ENCODE measurements at places on chromosomes 4 and X. TPM values are rescaled to one million over a fixed set of nuclear protein-coding genes. Genes with fewer than 3 reads are reported as not detected.

Gene RIPPLY1
- not detected for polyA plus RNA-seq

Gene AKAP17A
- polyA plus RNA-seq: 13.2 TPM

Gene PPEF1
- 0.04 TPM for polyA plus RNA-seq

Gene SPATA18
- polyA plus RNA-seq: 0.14 TPM

Gene FRAS1
- polyA plus RNA-seq: 0.08 TPM

Gene POLN
- polyA plus RNA-seq: 0.80 TPM

Gene ARAP2
- 0.21 TPM for polyA plus RNA-seq

Gene NHSL2
- 0.30 TPM for polyA plus RNA-seq

Gene NXF2B
- polyA plus RNA-seq: not detected

- H3K4me1 ChIP-seq: no peaks in the 10 kb centered on the region
- H3K27me3 ChIP-seq: no peaks in the 10 kb centered on the region
- H3K27ac ChIP-seq: no peak overlapping the region
- no peak overlapping the region for H3K4me3 ChIP-seq
- DNase-seq: no peak
These were observed 226.6 kb downstream of the KDR start for GRCh38 chr4:54898656-54899340.

DNA sequence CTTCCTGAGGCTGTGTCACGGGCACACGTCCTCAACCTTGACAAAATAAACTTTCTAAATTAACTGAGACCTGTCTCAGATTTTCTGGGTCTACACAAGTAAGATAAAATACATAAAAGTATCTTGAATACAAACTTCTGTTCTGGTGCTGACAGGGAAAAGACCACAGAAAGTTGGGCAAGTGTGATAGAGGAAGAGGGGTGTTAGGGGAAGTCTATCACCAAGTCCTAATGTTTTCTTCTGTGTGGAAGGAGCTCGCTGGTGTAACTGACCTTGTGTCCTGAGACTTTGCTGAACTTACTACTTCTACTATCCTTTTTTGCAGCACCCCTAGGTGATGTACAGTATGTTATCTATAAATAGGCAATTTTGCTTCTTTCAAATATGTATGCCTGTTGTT, 97.0 kb upstream of the STIM2 start:
- no peaks in the 10 kb centered on the region for H3K36me3 ChIP-seq
- DNase-seq: no peak
- peaks cover 6% of the 10 kb centered on the region for H3K4me1 ChIP-seq
- H3K27me3 ChIP-seq: no peaks in the 10 kb centered on the region
- H3K27ac ChIP-seq: no peak overlapping the region
- no peak overlapping the region for H3K4me3 ChIP-seq

DNA sequence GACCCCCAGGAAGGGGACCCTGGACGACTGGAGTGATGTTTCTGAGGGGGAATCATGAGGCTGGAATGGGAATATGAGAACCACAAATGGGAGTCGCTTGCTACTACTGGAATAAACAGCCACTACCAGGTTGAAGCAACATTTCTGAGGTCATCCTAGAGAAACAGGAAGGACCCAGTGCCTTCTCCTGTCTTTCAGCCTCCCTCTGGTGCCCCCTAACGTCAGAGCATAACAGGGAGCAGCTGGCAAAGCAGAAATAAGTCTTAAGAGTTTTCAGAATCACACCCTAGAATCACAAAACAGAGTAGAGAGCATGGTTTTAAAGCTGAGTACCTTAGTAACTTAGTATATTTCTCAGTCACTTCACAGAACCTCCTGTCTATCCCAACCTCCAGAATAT, 347.8 kb upstream of the PITX2 start:
- H3K4me1 ChIP-seq: no peaks in the 10 kb centered on the region
- H3K36me3 ChIP-seq: no peaks in the 10 kb centered on the region
- H3K27ac ChIP-seq: no peak overlapping the region
- no peak overlapping the region for H3K4me3 ChIP-seq
- no peak for DNase-seq

DNA sequence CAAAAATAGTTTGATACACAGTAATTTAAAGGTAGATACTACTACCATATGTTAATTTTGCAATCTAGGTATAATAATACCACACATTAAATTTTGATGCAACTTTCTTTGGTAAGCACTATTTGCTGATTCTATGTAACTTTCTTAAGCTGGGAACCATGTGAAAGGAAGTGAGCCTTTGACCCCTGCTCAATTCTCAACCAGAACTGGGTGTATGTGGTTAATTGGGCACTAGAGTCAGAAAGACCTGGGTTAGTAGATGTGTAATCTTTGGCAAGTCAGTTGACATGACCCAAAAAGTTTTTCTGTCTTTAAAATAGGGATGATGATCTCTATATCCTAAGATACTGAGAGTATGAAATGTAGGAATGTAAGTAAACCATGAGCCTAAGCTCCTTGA, 22.4 kb downstream of the TLR2 start:
- H3K27me3 ChIP-seq: no peaks in the 10 kb centered on the region
- H3K27ac ChIP-seq: no peak overlapping the region
- no peak overlapping the region for H3K4me3 ChIP-seq
- no peaks in the 10 kb centered on the region for H3K4me1 ChIP-seq
- DNase-seq: no peak
- no peaks in the 10 kb centered on the region for H3K36me3 ChIP-seq

DNA sequence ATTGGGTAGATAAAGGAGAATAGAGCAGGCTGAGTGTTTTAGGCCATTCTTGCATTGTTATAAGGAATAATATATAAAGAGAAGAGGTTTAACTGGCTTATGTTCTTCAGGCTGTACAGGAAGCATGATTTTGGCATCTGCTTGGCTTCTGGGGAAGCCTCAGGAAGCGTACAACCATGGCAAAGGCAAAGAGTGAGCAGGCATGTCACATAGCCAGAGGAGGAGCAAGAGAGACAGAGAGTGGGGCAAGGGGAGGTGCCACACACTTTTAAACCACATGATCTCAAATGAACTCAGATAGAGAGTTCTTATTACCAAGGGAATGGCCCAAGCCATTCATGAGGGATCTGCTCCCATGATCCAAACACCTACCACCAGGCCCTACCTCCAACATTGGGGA, 4.4 kb upstream of the METTL14 start:
- H3K27me3 ChIP-seq: no peaks in the 10 kb centered on the region
- no peaks in the 10 kb centered on the region for H3K36me3 ChIP-seq
- no peak overlapping the region for H3K27ac ChIP-seq
- no peak for DNase-seq
- H3K4me3 ChIP-seq: no peak overlapping the region
- H3K4me1 ChIP-seq: no peaks in the 10 kb centered on the region

DNA sequence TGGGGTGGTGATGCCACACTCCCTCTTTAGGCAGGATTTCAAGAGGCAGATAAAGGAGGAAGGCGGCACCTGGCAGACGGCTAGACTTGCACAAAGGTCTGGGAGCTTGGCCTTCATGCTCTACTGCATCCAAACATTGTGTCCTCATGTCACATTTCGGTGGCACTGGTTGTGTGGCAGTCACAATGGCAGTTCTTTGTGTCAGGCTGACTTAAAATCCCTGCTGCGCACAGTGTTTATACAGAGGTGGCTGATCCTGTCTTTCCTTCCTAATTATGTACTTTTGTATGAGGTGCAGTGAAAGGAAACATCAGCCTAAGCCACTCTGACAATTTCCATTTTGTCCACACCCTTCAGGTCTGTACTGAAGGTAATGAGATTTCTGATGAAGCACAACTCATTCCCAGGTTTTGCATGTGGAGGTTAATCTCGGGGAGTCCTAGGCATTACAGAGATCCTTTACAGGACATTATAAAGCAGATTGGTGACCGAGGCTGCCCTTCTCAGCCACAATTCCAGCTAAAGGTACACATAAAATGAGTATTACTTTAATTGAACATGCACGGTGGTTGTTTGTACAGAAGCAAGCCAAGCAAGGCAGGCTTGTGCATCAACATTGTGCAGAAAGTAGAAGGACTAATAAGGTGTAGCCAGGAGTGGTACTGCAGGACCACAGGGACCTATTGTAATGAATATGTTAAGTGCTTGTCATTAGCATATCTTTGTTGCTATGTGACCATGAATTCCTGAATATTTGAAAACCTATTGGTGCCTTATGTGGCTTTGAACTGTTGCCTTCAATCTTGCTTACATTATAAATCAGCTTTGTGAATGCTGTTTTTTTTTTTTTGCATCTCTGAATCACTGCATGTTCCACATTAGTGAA, 147.6 kb downstream of the STK32B start:
- no peak overlapping the region for H3K4me3 ChIP-seq
- H3K4me1 ChIP-seq: no peaks in the 10 kb centered on the region
- no peak overlapping the region for H3K27ac ChIP-seq
- no peak for DNase-seq
- H3K27me3 ChIP-seq: no peaks in the 10 kb centered on the region

GRCh38 chr4:89952458-89952857, 57.8 kb downstream of the MMRN1 start:
- no peaks in the 10 kb centered on the region for H3K4me1 ChIP-seq
- H3K27me3 ChIP-seq: no peaks in the 10 kb centered on the region
- H3K27ac ChIP-seq: no peak overlapping the region

DNA sequence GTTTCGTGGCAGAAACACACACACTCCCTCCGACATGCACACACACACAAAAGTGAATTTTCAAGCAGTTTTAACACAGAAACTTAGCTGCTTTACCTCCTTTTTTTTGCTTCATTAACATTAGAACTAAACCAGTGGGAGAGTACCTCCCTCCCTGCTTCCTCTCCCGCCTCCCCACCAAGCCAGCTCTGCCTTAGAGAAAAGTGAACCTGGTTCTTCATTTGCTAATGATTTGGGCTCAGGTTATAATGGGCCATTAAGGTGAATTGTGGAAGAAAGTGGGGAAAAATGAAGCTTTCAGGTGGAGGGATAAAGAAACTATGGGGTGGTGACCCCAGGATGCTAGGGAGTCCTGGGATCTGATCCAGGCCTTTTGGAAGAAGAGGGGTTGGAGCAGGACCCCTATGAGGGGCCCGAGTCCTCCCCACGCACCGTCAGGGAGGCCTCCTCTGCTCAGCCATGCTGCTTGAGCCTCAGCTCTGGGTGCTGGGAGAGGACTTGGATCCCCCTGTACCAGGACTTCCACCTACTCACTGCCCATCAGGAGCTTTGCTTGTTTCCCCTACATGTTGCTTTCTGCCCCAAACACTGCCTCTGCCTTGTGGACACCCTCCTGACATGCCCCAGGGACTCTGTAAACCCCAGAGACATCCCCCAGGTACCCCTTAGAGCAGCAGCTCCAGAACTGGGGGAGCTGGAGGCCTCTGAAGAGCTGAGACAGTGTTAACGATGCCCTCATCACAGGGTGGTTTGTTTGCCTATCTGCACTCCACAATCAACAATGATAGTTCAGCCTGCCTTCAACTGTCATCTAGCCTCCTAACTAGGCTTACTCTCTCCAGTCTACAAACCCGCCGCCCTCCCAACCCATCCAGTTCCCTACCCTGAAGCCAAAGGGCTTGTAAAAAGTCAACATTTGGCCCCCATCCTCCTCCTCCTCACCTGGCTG, 6.5 kb upstream of the JADE1 start:
- H3K4me1 ChIP-seq: no peaks in the 10 kb centered on the region
- H3K4me3 ChIP-seq: no peak overlapping the region
- DNase-seq: no peak
- H3K36me3 ChIP-seq: no peaks in the 10 kb centered on the region
- H3K27me3 ChIP-seq: no peaks in the 10 kb centered on the region

DNA sequence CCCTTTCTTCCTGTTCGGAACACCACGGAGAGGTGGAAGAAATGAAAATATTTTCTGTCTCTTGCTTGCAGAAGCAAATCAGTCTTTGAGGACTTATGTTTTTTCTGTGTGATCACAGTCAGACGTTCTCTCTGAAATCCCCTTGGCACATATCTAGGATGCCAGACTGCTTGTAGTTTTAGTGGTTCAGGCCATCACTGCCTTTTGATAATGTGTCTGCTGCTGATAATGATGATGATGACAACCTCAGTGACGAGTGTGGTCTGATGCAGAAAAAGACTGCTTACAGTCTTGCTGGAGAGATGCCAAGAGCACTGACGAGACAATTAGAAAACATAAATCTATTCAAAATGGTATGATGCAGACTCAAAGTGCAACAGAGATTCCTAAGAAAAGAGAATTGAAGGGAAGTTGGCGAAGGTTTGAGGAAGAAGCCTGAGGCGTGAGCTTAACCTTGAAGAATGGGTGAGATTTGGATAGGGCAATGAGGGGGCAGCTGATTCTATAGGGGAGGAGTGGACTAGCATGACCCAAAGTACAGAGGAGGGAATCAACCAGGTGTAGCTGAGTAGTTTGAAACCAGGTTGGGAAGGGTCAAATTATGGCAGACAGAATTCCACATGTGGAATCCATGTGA, 7.9 kb downstream of the RAB33A start:
- no peaks in the 10 kb centered on the region for H3K27me3 ChIP-seq
- no peak overlapping the region for H3K4me3 ChIP-seq
- no peaks in the 10 kb centered on the region for H3K4me1 ChIP-seq

DNA sequence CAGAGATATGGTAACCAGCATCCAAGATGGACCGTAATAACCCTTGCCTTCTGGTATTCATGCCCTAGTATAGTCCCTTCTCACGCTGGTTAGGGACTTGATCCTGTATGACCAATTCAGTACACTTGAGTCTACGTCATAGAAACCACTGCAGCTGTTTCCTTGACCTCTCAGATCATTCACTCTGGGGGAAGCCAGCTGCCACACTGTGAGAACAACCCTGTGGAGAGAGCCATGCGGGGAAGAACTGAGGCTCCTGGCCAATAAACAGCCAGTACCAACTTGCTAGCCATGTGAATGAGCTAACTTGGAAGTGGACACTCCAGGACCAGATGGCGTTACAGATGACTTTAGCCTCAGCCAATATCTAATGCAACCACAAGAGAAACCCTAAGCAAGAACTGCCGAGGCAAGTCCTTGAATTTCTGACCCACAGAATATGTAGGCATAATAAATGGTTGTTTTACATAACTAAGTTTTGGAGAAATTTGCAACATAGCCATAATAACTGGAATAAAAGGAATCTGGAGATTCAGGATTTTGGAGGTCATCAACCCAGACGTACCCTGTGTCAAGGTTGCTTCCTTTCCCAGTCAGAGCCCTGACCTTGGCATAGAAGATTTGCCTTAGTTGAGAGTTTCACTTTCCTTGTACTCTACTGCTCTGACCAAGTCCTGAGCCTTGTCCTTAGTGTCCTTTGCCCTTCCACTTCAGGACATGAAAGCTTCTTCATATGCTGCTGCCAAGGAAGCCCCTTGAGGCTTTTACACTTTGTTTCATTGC, 87.3 kb upstream of the ZNF81 start:
- H3K4me1 ChIP-seq: no peaks in the 10 kb centered on the region
- no peaks in the 10 kb centered on the region for H3K36me3 ChIP-seq
- H3K27ac ChIP-seq: no peak overlapping the region
- H3K4me3 ChIP-seq: no peak overlapping the region

DNA sequence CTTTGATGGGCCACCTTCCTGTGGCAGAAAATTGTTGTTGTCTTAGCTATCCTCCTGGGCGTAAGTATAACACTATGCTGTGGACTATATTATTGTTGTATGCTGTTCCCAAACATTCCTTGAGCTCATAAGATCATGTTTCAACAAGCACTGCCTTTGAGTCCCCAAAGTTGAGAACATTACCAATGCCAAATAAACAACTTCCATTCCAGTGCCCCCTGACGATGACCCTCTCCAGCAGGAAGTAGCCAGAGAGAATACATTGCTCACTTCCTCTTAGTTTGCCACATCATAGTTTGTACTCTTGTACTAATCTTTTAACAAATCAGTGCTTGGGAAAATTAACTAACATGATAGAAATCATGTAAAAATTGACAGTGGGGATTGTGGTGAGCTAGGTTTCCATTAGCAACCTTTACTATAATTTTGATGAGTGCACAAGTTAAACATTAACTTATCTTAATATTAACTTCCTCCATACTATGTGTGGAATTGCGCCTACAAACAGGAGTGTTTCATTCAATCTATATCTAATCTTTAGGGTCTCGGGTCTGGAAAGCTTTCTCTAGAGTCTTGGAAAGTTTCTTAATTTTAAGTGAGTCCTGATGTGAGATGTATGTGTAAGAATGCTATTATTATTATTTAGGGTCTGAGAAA, 20.3 kb upstream of the DHX15 start:
- H3K27me3 ChIP-seq: no peaks in the 10 kb centered on the region
- H3K36me3 ChIP-seq: no peaks in the 10 kb centered on the region
- no peaks in the 10 kb centered on the region for H3K4me1 ChIP-seq
- no peak overlapping the region for H3K27ac ChIP-seq

All from psoas muscle (tissue), 8 donors.